ENCODE measurements at places on chromosomes 1 and 21. TPM values are rescaled to one million over a fixed set of nuclear protein-coding genes. Genes with fewer than 3 reads are reported as not detected.

DNA sequence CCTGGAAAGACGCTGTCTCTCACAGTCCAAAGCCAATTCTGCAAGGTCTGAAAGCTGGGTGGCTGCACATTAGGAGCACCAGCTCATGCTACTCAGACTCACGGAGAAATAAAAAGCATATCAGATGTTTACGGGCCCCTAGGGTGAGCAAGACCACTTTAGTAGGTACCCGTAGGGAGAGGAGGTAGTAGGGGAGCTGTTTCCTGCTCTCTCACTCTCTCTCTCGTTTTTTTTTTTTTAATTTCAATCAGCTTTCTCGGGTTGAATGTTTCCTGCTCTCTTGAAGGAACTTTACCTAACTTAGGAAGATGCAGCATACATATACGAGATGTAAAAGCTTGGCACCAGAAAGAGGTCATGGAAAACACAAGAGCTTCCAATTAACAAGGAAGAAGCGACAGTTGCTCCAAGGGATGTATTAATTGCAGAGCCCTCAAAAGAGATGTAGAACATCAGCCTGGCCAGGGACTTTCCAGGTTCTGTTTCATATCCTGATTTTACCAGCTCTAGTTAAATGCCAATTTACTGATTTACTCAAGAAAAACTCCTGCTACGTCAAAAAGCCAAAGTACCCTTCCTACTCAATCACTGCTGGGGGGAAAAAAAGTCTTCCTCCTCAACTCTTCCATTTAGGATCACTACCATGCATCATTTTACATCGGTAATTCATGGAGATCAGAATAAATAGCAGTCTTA, 3.1 kb downstream of the LORICRIN start:
- no peaks in the 10 kb centered on the region for H3K36me3 ChIP-seq
- no peak overlapping the region for H3K4me3 ChIP-seq
- H3K4me1 ChIP-seq, result no peaks in the 10 kb centered on the region
- no peaks in the 10 kb centered on the region for H3K27me3 ChIP-seq

DNA sequence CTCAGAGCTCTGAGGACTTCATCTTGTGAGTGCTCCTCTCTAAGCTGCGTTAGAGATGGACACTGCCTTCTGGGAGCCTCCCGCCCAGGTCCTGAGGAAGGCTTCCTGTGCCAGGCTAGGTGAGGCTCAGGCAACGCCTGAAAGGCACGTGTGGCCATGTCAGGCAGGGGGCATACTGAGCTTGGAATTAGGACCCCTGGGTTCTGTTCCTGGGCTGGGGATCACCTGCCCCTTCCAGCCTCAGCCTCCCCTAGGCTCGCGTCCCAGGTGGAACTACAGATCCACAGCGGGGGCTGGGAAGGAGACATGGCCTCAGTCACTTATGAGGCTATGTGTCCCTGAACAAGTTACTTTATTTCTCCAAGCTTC, 10.0 kb upstream of the ASCL5 start:
- peaks cover 8% of the 10 kb centered on the region for H3K4me1 ChIP-seq
- H3K27ac ChIP-seq, result no peak overlapping the region
- no peaks in the 10 kb centered on the region for H3K27me3 ChIP-seq

Gene LCE2C
- total RNA-seq, result not detected

GRCh38 chr1:115467790-115468189, 129.7 kb upstream of the NGF start:
- H3K27ac ChIP-seq, result no peak overlapping the region
- no peaks in the 10 kb centered on the region for H3K4me1 ChIP-seq
- H3K36me3 ChIP-seq, result no peaks in the 10 kb centered on the region
- no peaks in the 10 kb centered on the region for H3K27me3 ChIP-seq

GRCh38 chr1:2977886-2978611, 43.2 kb upstream of the ACTRT2 start:
- H3K36me3 ChIP-seq, result no peaks in the 10 kb centered on the region
- DNase-seq, result no peak
- H3K4me1 ChIP-seq, result no peaks in the 10 kb centered on the region
- no peak overlapping the region for H3K4me3 ChIP-seq
- no peak overlapping the region for H3K27ac ChIP-seq

GRCh38 chr1:234731569-234732085, 121.6 kb upstream of the IRF2BP2 start:
- no peaks in the 10 kb centered on the region for H3K36me3 ChIP-seq
- H3K4me3 ChIP-seq, result no peak overlapping the region
- H3K4me1 ChIP-seq, result peaks cover 7% of the 10 kb centered on the region

DNA sequence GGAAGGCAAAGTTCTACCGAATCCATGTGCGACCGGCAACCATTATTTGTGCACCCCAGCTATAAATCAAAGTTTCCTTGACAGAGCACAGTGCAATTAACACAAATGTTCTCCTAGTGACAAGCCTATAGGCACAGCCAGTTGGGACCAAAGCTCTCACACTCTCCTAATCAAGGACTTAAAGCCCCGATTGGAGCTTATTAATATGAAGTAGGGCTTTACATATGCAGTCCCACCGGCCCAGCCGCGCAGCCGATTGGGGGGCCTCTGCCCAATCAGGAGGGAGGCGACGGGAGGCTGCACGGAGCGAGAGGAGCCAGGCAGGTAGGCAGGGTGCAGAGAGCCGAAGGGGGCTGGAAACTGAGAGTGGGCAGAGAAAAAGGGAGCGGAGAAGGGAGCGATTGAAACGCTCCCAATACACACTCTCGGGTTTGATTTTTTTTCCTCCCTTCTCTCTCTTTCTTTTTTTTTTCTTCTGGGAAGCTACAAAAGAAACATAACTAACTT, at the start of gene ESRRG:
Gene ESRRG, minus strand, starts transcription at position 156 of the 507 bp plus-strand sequence. Its CDS starts 130 bp downstream, at position 26.
- H3K27ac ChIP-seq, result no peak within 1 kb of the TSS
- peaks cover 8% of the 10 kb centered on the region for H3K4me1 ChIP-seq
- H3K36me3 ChIP-seq, result no peaks in the 10 kb centered on the region
- no peak within 1 kb of the TSS for H3K4me3 ChIP-seq
- no peaks in the 10 kb centered on the region for H3K27me3 ChIP-seq

Measured in Karpas-422 (cell line).